Activated T-cell treated with anti-CD3 and anti-CD28 coated beads for 48 hours (primary cell): ENCODE measurements at places on chromosomes 1 and 21.

GRCh38 chr1:10904396-10905358 lies 107.8 kb upstream of the TARDBP start:
- no peak for DNase-seq

- DNase-seq, result no peak
These were observed 20.6 kb upstream of the KLHDC8A start for GRCh38 chr1:205377355-205377754.

- DNase-seq, result no peak
These were observed 38.2 kb downstream of the BCL9 start for GRCh38 chr1:147579532-147579931.

GRCh38 chr1:36703526-36704208 lies 221.0 kb upstream of the CSF3R start:
- DNase-seq, result peak; percentile 68

- DNase-seq, result peak; percentile 60
These were observed 64.0 kb downstream of the ADARB1 start for GRCh38 chr21:45138199-45139002.

DNA sequence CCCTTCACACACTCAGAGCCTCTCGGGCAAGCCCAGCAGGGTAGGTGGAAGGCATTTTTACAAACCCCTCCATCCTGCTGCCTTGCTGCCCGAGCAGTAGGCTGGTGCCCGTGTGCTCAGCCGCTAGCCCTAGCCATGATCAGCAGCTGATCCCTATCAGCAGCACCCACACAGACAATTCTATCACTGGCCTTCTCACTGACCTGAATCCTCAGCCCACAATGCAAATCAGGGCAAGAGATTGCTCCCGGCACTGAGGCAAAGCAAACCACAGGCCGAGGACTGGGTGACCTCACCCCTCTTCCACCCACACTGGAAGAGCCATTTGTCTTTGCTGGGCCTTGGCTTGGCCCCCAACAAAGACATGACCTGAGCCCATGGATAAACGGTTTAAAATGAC lies 895 bp upstream of the PDZK1 start:
- no peak for DNase-seq

GRCh38 chr1:179066471-179066870 lies 15.4 kb upstream of the TOR3A start:
- DNase-seq, result no peak

- DNase-seq, result no peak
These were observed 60.7 kb downstream of the H3-3A start for GRCh38 chr1:226123212-226123560.

- no peak for DNase-seq
These were observed 88.0 kb downstream of the NTNG1 start for GRCh38 chr1:107228704-107229371.

DNA sequence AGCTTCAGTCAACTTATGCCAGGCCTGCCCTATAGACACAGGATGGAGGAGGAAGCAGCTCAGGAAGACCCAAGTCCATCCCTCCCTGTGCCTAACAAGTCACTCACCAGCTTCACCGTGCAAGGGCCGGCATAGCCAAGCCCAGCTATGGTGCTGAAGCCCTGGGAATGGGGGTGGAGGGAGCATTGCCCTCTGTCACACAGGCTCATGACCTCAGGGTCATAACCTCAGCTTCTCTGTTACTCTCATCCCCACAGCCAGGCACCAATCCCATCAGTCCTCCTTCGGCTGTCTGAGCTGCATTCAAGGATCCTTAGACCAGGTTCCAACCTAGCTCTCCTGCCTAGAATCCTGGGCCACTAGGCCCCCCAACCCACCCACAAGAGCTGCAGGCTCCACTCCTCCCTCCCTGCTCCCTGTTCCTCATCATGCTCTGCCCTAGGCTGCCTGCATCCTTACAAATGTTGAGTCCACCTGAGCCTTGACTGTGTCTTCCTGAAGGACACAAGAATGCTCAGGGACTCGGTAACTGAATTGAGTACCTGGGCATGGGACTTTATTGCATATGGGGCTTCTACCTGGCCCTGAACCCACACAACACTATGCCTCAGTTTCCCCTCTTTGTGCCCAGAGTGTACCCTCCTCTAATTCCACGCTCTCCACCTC lies 1.7 kb downstream of the CD244 start:
- DNase-seq, result no peak

- no peak for DNase-seq
These were observed 904 bp downstream of the GJB3 start for GRCh38 chr1:34781844-34782391.

- DNase-seq, result no peak
These were observed 6.5 kb downstream of the PAXBP1 start for GRCh38 chr21:32765058-32765457.

- no peak for DNase-seq
These were observed 74.4 kb downstream of the PTGS2 start for GRCh38 chr1:186605762-186606350.

DNA sequence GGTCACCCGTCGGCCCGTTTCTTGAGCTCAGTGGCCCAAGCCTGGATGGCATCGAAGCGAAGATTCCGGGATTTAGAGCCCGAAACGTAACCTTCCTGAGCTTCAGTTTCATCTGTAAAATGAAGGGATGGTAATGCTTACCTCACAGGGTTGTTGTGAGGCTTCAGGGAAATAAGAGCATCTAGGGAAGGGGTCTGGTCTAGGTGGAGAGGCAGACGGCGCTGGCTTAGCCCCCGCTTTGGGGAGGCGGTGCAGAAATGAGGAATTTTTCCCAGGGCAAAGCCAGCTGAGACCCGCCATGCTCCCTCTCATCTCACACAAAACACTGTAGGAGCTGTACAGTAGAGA lies 717 bp upstream of the MYCL start:
- no peak for DNase-seq

DNA sequence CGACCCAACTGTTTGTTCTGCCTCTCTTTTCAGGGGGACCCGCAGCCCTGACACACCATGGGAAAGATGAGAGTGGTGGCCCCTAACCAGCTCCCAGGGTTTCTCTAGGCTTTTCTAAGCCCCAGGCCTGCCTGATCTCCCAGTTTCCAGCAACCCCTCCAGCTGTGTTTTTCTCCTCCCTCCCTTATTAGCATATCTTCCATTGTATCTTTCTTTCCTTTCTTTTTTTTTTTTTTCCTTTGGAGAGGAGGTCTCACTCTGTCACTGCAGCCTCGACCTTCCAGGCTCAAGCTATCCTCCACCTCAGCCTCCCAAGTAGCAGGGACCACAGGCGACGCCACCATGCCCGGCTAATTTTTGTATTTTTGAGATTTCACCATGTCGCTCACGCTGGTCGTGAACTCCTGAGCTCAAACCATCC lies 1.8 kb upstream of the CERS2 start:
- no peak for DNase-seq

GRCh38 chr1:47675047-47675675 lies 237.3 kb downstream of the FOXD2 start:
- no peak for DNase-seq

DNA sequence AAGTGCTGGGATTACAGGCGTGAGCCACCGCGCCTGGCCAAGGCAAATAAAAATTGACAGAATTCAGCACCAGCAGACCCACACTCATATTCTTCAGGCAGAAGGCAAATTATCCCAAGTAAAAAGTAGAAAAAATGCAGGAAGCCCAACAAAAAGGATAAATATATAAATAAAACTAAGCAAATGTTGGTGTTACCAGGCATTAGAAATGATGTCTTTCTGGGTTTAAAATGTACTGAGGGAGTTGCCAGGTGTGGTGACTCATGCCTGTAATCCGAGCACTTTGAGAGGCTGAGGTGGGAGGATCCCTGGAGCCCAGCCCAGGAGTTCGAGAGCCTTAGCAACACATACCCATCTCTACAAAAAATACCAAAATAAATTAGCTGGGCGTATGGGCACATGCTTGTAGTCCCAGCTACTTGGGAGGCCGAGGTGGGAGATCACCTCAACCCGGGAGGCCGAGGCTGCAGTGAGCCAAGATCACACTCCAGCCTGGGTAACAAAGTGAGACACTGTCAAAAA lies 6.3 kb downstream of the INTS11 start:
- no peak for DNase-seq
